A549 treated with RU486 at 1 μM for 4 hours (cell line): ENCODE measurements at places on chromosomes 7 and 10. TPM values are rescaled to one million over a fixed set of nuclear protein-coding genes. Genes with fewer than 3 reads are reported as not detected.

Gene PSMC2
- total RNA-seq = 148 to 197 TPM (median 170 TPM) in 5 replicates

Gene PRR15
- 1.5 to 2.6 TPM (median 2.3 TPM) in 5 replicates for total RNA-seq

Gene GAD2
- total RNA-seq = not detected in 5 replicates

Gene ATP6V0A4
- total RNA-seq = 0.19 to 0.28 TPM (median 0.22 TPM) in 5 replicates

Gene PON2
- total RNA-seq = 189 to 327 TPM (median 313 TPM) in 5 replicates

Gene IFIT2
- total RNA-seq = 2.5 to 4.8 TPM (median 3.6 TPM) in 5 replicates

Gene PDE1C
- total RNA-seq = 3.7 to 5.5 TPM (median 4.7 TPM) in 5 replicates

Gene PRSS37
- total RNA-seq = not detected in 5 replicates

Gene CCNJ
- 3.0 to 7.8 TPM (median 6.9 TPM) in 5 replicates for total RNA-seq

Gene MMD2
- total RNA-seq = not detected in 5 replicates

Gene FAM13C
- total RNA-seq = 0.15 to 0.27 TPM in 2 of 5 replicates, not detected in the others

Gene DDC
- total RNA-seq = 0.77 to 1.8 TPM (median 1.2 TPM) in 5 replicates

Gene PLPP4
- 0.18 TPM in 1 of 5 replicates, not detected in the others for total RNA-seq

Gene HKDC1
- 15.2 to 21.3 TPM (median 17.1 TPM) in 5 replicates for total RNA-seq

Gene TMEM176B
- total RNA-seq = 0.20 TPM in 1 of 5 replicates, not detected in the others

Gene SHH
- total RNA-seq = 1.4 to 3.5 TPM (median 2.4 TPM) in 5 replicates

Gene LRIT1
- total RNA-seq = not detected in 5 replicates

Gene PDZD7
- total RNA-seq = 0.61 to 1.1 TPM (median 0.63 TPM) in 5 replicates

Gene SRRM3
- 5.7 to 8.9 TPM (median 6.9 TPM) in 5 replicates for total RNA-seq

Gene CFAP43
- total RNA-seq = 0.07 to 0.24 TPM (median 0.12 TPM) in 5 replicates

Gene MACC1
- not detected in 5 replicates for total RNA-seq

Gene FAM241B
- total RNA-seq = 13.9 to 20.5 TPM (median 18.8 TPM) in 5 replicates

Gene ATP6V0E2
- total RNA-seq = 42.7 to 64.6 TPM (median 59.8 TPM) in 5 replicates

Gene FAM107B
- total RNA-seq = 126 to 202 TPM (median 165 TPM) in 5 replicates

Gene RET
- total RNA-seq = 0.48 to 1.1 TPM (median 0.76 TPM) in 5 replicates

Gene TPST1
- total RNA-seq = 7.5 to 9.9 TPM (median 8.8 TPM) in 5 replicates

Gene WEE2
- not detected in 5 replicates for total RNA-seq
